NB4 (cell line): ENCODE measurements at places on chromosomes 5 and 9.

DNA sequence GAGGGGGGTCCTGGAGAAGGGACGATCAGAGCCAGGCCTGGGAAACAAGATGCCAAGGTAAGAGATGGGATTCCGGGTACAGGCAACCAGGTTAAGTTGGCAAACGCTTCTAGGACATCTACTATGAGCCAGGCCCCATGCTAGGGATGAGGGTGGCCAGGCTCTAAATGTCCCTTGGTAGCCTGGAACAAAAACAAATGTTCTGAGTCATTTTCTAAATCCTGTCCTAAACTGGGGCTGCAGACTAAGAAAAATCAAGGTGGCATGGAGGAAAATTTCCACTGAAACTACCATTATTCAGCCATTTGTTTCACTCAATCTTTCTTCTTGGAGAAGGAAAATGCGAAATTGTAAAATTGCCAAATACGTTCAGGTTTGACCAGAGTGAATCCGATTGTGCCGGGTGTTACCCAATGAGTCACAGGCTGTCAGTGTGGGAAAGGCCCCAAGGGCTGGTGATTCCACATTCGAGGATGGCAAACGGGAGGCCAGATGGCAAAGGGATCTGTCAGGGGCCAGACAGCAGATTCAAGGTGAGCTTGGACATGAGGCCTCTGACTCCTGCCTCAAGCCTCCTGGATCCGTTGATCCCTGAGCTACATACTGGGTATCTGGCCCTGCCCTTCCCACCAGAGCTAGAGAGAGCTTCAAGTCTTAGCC, 57.6 kb downstream of the PAX5 start:
- DNase-seq: no peak

DNA sequence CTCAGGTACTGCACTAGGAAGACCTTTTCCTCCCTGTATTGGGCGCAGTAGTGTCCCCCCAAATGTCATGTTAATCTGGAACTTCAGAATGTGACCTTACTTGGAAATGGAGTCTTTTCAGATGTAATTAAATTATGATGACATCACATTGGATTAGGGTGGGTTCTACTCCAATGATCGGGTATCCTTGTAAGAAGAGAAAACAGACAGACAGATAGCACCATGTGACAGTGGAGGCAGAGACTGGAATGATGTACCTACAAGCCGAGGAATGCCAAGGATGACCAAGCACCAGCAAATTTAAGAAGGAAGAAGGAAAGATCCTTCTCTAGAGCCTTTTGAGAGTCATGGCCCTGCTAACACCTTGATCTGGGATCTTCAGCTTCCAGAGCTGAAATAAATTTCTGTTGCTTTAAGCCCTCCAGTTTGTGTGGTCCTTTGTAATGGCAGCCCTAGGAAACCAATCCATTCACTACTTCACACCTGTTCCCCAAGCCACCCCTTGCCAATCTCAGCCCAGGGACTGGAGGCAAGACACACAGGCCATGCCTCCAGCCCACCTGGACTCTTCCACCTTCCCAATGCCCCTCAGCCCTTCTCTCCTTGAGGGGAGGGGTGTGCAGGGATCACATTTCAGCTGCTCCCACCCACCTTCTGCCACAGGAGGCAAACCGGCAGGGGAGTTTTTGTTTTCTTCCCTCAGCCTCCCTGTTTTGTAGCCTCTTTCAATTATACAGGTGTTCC, 1.6 kb downstream of the CCNJL start:
- no peak for DNase-seq

- no peak for DNase-seq
These were observed 3.4 kb downstream of the ADGRD2 start for GRCh38 chr9:124453586-124454191.

- no peak for DNase-seq
These were observed 97.6 kb upstream of the CTSL start for GRCh38 chr9:87628346-87628745.

DNA sequence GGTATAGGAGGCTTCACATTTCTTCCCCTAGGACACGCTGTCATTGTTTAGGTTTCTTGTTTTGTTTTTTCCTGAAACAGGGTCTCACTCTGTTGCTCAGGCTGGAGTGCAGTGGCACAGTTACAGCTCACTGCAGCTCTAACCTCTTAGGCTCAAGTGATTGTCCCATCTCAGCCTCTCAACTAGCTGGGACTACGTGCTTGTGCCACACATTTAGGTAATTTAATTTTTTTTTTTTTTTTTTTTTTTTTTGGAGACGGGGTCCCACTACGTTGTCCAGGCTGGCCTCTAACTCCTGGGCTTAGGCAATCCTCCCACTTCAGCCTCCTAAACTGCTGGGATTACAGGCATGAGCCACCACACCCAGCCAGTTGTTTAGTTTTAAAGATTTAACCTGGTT, 66.2 kb downstream of the EXOSC2 start:
- no peak for DNase-seq

GRCh38 chr5:127088251-127088650, 14.9 kb upstream of the C5orf63 start:
- peak; percentile 39 for DNase-seq

DNA sequence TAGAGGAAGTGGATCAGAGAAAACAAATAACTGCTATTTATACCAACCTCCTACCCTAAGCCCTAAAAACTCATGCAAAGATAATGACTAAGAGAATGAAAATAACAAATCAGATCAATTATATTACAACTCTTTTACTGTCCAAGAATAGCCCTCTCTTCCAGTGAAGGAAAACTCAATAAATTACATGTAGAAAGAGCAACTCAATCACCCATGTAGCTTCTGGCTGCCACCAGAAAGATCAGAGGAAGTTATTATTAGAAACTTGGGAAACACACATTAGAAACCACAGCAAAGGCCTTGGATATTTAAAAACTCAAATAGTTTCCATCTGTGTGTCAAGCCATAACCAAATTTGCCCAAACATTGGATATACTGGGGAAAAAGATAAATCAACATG, 134.0 kb upstream of the TARS1 start:
- no peak for DNase-seq

DNA sequence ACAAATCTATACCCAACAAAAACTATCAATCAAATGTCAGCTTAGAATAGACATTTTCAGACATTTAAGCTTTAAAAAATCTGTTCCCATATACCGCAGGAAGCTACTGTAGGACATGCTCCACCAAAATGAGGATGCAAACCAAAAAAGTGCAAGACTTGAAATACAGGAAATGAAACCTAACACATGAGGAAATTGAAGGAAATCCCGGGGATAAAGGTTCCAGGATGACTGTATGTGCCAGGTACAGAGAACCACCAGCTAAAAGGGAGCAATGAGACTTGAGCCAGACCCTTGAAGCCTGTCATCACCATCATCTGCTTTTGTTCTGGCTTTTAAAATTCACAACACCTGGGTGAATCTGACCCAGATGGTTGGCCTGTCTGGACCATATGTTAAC, 21.4 kb downstream of the DIAPH1 start:
- no peak for DNase-seq

GRCh38 chr9:69396759-69397158, 71.7 kb downstream of the ENTREP1 start:
- no peak for DNase-seq

- no peak for DNase-seq
These were observed 143.0 kb downstream of the RXRA start for GRCh38 chr9:134469041-134469875.

DNA sequence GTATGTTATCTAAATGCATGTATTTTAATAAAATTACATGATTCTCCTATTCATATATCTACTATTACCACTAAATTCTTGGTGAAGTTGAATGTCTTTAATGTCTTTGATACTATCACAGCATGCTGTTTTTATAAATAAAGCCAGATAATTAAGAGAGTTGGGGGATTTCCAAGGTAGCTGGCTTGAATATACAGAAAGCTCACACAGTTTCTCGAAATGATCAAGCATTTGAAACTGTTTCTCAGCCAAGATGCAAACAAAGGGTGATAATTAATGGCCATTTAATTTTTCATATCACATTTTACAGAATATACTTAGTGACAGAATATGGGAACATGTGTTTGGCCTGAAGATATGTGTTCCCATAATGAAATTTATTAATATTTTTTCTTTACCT, 145.6 kb upstream of the CDH12 start:
- DNase-seq: no peak

- no peak for DNase-seq
These were observed 4.1 kb downstream of the PTGS1 start for GRCh38 chr9:122374885-122375420.

- peak; percentile 73 for DNase-seq
These were observed 23.1 kb downstream of the NIM1K start for GRCh38 chr5:43215073-43215631.

GRCh38 chr9:89899573-89899972, 294.8 kb downstream of the GADD45G start:
- DNase-seq: no peak

- peak; percentile 34 for DNase-seq
These were observed 432.6 kb upstream of the SLC30A5 start for GRCh38 chr5:68661237-68661636.

DNA sequence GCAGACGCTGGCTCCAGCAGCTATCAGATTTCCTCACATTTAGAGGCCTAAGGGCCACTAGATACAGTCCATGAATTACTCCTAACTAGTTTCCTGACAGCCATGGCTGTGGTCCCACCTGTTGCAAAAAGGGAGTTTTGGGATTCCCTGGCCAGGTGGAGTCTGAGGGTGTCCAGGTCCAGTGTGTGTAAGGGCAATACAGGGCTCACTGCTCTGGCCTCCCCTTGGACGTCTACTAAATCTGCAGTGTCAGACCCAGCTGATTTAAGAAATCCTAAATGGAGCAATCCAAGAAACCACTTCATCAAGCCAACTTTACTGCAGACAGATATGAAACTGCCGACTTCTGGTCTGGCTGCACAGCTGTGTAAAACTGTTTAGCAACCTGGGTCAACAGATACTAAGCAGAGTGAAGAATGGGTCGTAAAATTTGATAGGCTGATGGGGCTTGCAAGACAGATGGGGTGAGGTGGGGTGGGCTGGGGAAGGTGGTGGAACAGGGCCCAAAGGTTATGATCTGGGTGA, 116.4 kb downstream of the GADD45G start:
- peak; percentile 9 for DNase-seq

GRCh38 chr9:14530841-14531240, 162.4 kb downstream of the ZDHHC21 start:
- no peak for DNase-seq

DNA sequence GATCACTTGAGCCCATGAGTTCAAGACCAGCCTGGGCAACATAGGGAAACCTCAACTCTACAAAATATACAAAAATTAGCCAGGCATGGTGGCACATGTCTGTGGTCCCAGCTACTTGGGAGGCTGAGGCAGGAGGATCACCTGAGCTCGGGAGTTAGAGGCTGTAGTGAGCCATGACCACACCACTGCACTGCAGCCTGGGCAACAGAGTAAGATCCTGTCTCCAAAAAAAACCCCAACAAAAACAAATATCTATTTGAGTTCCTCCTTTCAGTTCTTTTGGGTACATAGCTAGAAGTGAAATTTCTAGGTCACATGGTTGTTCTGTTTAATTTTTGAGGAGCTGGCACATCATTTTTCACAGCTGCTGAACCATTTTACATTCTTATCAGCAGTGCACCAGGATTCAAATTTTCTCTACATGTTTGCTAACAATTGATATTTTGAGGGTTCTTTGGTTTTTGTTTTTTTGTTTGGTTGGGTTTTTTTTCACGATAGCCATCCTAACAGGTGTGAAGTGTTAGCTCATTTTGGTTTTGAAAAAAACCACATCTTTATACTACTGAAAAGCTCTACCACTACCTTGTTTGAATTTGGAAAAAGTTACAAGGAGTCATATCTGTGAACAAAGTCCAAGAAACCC, 176.9 kb upstream of the SLC12A2 start:
- no peak for DNase-seq

GRCh38 chr5:10973316-10973715, 212.3 kb upstream of the DAP start:
- no peak for DNase-seq

DNA sequence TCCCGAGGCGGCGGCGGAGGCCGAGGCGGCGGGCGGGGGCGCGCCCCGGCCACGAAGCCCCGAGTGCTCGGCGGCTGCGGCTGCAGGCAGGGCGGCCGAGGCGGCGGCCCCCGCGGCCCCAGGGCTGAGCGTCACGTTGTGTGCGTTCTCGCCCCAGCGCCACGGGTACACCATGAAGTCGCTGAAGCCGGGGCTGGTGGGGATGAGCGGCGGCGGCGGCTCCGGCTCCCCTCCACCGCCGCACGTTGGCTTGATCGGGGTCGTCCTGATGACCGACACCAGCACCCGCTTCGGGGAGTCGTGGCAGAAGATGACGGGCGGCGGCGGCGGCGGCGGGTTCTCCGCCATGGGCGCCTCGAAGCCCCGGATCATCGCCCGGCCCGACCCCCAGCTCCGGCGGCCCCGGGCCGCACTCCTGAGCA, 498 bp downstream of the ZNF367 start:
- no peak for DNase-seq

- peak; percentile 87 for DNase-seq
These were observed 2.4 kb downstream of the SAPCD2 start for GRCh38 chr9:137067860-137068538.

- no peak for DNase-seq
These were observed 214.2 kb downstream of the FANCC start for GRCh38 chr9:95103281-95103771.

DNA sequence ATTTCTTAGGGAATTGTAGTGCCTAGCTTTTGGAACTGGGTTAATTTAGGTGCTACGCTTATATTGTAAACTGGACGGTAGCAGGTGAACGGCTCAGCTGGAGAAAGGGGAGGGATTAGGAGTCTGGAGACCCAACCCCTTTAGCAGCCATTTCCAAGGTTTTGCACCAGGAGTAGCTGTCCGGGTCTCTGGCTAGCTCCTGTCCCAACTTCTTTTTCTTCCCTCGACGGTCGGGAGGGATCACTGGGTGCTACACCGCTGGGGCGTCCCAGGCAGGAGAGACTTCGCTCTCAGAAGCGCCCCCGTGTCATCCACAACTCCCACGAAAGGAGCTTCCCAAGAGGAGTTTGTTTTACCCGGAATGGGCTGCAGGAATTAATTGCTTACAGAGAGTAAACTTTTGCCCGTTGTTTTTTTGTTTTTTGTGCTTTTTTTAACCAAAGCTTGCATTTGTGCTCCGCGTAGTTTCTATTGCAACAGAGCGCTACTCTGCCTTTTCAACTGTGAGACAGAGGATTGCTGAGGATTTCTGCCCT, 1640.9 kb upstream of the C9orf72 start:
- DNase-seq: no peak

- DNase-seq: no peak
These were observed 20.3 kb downstream of the ZDHHC11B start for GRCh38 chr5:763998-764781.

DNA sequence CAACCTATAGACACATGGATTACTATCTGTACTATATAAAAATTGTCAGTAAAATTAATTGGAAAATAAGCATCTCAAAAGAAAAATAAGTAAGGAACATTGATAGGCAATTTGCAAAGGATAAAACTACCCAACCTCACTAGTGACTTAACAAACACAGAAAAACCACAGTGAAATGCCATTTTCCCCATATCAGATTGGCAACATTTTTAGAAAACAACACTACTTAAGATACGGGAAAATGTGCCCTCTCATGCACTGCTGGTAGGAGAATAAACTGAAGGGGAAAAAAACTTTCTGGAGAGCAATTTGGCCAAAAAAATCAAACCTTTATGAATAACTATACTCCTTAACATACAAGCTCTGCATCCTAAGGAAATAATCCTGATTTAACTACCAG, 254.0 kb downstream of the DEPDC1B start:
- no peak for DNase-seq
